Left lung (tissue), 14 donors: ENCODE measurements at places on chromosomes 12 and 14.

DNA sequence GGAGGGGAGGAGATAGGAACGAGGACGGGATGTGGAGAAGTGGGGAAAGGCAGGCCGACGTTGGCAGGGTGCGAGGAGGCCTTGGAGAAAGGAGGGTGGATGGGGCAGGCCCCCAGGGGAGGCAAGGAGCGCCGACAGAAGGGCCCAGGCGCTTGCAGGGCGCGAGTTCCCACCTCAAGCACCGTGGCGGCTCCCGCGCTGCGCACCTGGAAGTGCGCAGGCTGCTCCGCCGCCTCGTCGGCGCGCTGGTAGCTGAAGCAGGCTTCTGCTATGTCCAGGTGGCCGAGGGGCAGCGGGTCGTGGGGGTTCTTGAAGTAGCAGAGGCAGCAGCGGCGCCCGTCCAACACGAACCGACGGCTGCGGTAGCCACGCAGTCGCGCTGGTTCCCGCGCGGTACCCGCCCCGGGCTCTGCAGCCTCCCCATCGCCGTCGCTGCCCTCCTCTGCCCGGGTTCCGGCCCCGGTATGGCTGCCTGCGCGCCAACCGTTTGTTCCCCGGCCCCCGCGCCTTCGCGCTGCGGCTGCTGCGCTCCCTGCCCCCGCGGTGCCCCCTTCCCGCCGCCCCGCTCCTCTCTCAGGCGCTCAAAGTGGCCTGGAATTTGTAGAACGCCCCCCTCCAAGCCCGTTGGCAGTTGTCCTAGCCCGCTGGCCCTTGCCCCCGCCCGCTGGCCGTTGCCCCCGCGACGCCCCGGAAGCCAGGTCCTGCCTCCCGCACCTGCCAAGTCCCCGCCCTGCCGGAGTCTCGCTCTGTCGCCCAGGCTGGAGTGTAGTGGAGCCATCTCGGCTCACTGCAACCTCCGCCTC is 1.1 kb upstream of the ACTR6 start:
- peaks cover 21% of the 10 kb centered on the region for H3K4me1 ChIP-seq
- no peaks in the 10 kb centered on the region for H3K36me3 ChIP-seq

DNA sequence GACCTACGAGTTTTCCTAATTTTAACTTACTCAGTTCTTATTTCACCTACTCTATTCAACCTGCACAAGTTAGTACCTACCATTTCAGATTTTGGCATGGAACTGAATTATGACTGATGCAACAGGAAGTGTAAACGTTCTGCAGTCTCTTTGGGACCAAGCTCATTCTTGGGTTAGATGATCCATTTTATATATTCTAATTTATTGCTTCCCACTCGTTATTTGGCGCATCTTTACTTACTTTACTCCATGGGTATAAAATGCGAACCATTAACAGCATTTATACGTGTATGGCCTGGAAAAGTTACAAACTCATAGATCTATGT is 1.0 kb upstream of the EML1 start:
- H3K27ac ChIP-seq: no peak overlapping the region
- no peak overlapping the region for H3K4me3 ChIP-seq
- H3K27me3 ChIP-seq: peaks cover 52% of the 10 kb centered on the region
- H3K36me3 ChIP-seq: no peaks in the 10 kb centered on the region

DNA sequence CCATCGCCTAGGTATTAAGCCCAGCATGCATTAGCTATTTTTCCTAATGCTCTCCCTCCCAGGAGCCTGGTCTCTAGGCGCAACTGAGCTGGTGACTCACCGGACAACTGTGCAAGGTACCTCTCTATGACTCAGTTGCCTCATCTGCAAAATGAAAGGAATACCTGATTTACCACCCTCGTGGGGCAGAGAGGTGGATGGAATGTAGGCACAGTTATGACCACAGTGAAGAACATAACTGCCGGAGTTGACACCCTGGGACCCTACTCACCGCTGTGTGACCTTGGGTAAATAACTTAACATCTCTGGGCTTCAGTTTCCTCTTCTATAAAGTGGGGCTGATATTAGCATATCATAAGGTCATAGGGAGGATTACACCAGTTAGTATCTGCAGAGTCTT is 22.6 kb downstream of the BCL11B start:
- no peak overlapping the region for H3K4me3 ChIP-seq
- H3K4me1 ChIP-seq: no peaks in the 10 kb centered on the region
- DNase-seq: no peak
- H3K27ac ChIP-seq: no peak overlapping the region

- no peak overlapping the region for H3K27ac ChIP-seq
- DNase-seq: no peak
- H3K4me3 ChIP-seq: no peak overlapping the region
- H3K27me3 ChIP-seq: no peaks in the 10 kb centered on the region
Measured at GRCh38 chr12:77435446-77436091, 370.2 kb upstream of the E2F7 start.

GRCh38 chr12:28622406-28622805 is 432.1 kb downstream of the CCDC91 start:
- no peaks in the 10 kb centered on the region for H3K4me1 ChIP-seq
- H3K4me3 ChIP-seq: no peak overlapping the region
- no peak overlapping the region for H3K27ac ChIP-seq
- H3K27me3 ChIP-seq: no peaks in the 10 kb centered on the region
- DNase-seq: no peak
